ENCODE measurements at places on chromosomes 6 and 20. TPM values are rescaled to one million over a fixed set of nuclear protein-coding genes. Genes with fewer than 3 reads are reported as not detected.
A peak's percentile ranks its signal among the peaks of the same experiment; 100 is the strongest.

DNA sequence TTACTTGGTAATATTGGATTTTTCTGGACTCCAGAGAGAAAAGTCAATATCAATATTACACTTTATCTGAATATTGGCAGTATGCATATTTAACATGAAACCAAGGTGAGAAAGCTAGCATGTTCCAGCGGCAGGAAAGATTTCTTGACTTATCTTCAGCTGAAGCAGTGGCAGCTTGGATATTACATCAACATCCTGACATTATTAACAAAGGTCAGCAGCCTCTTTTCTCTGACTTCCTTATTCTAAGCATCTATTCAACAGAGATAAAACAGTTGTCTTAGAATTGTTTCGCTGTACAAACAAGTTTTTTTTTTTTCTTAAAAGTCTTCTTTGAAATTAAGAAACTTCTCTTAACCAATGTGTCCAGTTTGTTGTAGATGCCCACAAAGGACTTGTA is 11.8 kb downstream of the DCBLD1 start:
- no peak for DNase-seq

DNA sequence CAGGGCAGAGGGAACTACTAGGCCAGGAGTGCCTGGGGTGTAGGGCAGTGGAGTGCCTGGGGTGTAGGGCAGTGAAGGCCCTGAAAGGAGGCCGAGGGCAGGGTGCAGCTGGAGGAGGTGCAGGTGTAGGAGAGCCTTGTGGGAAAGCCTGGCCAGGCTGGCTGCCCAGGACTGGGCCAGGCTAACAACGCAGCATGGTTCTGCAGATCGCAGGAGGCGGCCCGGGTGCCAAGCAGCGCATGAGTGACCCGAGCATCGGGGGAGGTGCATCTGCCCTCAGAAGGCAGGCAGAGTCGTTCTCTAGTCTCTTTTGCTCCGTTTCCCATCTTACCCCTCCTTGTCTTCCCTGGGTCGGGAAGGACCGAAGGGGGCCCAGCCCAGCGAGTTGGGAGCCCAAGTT is 151.5 kb upstream of the PHACTR3 start:
- DNase-seq: no peak

DNA sequence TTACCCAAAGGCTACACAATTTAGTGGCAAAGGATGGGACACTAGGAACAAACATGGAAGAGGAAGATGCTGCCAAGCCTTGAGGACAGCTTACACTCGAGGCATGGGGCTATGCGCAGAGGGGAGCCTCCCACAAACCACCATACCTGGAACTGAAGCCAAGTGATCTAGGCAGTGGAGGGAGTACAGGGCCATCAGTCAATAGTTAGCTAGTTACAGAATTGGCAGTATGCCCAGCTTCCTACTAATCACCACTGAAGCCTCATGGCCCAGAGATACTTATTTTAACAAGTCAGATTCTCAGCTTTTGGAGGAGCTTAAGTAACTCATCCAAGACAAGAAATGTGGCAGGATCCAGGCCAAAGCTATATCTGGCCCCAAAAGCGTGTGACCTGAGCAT is 226.6 kb upstream of the MOCS1 start:
- no peak for DNase-seq

DNA sequence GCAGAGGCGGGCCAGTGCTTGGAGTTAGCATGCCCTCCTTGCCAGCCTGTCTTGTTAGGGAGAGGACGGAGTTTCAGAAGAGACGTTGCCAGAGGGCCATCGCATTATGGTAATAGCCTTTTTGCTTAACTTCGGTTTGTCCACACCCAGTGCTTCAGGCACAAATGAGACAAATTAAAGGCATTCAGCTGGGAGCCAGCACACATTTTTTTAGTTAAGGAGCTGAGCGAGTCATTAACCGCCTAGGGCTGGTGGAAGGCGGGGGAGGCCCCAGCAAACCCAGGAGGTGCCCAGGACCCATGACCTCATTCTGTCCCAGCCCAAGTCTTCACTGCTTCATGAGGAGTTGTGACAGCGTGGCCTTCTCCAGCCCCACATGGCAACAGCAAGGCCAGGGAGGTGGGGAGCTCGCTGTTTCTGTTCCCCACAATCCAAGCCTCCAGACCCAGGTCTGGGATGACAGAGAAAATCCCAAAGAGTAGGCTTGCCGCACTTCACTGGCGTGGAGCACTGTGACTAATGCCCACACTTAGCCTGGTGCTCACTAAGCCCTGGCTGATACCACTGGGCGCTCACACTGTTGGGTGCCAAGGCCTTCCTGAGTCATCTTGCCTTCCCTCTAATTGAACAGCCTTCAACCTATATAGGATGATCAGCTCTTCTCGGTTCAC is 237.1 kb downstream of the ANKRD60 start:
- DNase-seq: peak; percentile 39

- no peak for DNase-seq
These were observed 558.9 kb downstream of the PKHD1 start for GRCh38 chr6:51528556-51528955.

DNA sequence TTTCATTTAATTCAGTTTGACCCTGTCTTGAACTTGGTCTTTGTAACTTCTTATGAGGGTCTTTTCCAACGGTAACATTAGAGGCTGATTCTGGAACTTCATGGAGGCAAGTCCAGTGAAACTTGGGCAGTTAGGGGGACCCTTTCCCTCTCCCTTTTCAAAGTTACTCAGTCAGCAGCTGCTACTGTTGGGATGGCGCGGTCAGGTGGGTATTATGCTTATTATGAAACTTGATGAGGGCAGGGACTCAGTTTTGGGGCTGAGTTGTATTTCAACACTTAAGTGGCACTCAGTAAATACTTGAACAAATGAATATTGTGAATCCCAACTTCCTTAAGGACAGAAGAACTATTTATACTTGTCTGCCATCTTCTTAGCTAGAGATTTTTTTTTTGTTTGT is 20.8 kb downstream of the TOP1 start:
- DNase-seq: no peak

DNA sequence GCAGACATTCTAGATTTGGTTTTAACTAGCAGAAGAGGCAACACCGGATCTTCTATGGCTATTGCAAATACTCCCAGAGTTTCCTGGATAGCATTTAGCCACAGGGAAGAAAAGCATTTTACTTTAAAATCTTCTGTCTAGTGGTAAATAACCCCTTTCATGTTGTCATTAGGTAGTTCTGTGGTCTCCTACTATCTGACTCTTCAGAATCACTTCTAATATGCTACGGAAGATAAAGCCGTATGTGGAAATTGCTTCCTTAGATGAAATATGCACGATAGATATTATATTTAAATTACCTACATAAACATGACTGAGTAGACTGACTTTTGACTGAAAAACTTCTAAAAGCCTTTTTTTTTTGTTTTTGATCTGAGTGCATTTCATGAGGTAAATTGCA is 759 bp downstream of the CRISP3 start:
- DNase-seq: no peak

- DNase-seq: no peak
These were observed 1.9 kb downstream of the PLTP start for GRCh38 chr20:45909817-45910669.

- no peak for DNase-seq
These were observed 1.9 kb downstream of the TOMM34 start for GRCh38 chr20:44958276-44958675.

- no peak for DNase-seq
These were observed 41.4 kb downstream of the MAP3K5 start for GRCh38 chr6:136750696-136751521.

- DNase-seq: no peak
These were observed 126.2 kb downstream of the RNF144B start for GRCh38 chr6:18513253-18513798.

HLA-DRA gene
- total RNA-seq: 455 TPM
